ENCODE measurements at places on chromosomes 6 and 20. TPM values are rescaled to one million over a fixed set of nuclear protein-coding genes. Genes with fewer than 3 reads are reported as not detected.

PIM1 gene
- polyA plus RNA-seq = 32.2 TPM

MC3R gene
- polyA plus RNA-seq = not detected

GRCh38 chr20:10329387-10330005, 104.5 kb downstream of the MKKS start:
- no peak for DNase-seq

DNA sequence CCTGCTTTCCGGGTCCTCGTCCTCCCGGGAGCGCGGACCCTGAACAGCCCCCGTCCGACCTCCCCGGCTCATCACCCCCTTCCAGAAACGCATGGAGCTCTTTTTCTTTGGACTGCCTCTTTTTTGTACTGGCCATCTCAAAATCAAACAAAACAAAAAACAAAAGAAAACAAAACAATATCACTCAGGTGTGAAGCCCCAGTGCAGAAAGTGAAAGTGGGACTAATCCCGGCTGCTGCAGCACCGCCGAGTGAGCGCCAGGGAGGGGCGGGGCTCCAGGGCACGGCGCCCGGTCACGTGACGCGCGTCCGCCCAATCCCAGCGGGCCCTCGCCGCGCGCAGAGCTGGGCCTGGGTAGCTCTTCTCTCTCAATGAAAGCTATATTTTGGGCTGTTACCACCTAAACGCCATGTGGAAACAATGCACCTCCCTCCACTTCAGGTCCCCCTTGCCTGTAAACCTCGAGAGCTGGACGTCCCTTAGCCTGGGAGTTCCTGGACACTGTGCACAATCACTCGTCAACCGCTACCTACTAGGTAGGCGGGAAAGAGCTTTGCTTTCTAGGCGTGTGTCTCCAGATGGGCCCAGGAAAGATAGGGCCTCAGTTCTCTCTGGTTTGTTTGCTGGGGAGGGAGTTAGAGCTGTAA, 93.7 kb upstream of the PRDM1 start:
- DNase-seq = peak; percentile 88

DNA sequence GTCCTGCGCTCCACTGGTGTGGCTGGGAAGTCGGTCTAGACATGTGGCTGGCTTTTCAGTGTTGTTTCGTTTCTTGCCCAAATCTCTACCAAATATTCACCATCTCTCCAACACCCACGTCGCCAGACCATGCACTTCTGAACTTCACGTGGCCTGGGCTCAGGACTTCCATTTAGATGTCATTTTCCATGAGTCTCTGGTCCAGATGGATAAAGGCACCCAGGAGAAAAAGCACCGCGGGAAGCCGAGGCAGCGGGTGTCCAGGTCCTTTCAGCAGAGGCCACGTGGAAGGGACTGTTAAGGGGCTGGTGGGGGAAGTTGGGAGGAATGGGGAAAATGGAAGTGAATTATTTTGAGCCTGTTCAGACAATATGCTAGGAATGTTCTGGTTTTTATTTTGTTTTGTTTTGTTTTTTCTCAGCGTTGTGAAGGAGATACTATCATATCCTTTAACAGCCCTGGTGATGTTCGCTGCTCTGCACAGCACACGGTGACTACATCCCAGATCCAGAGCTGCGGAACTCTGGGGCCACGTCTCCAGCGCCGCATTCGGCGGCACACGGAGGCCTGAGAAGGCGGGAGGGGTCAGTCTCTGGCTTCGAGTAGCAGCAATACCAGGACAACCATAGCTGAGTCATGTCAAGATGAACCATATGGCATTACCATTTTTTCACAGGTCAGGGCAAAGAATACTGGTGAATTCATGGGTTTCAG, 230.3 kb downstream of the THBS2 start:
- no peak for DNase-seq

GRCh38 chr6:103405321-103405720, 1454.4 kb downstream of the HACE1 start:
- DNase-seq = no peak

DNA sequence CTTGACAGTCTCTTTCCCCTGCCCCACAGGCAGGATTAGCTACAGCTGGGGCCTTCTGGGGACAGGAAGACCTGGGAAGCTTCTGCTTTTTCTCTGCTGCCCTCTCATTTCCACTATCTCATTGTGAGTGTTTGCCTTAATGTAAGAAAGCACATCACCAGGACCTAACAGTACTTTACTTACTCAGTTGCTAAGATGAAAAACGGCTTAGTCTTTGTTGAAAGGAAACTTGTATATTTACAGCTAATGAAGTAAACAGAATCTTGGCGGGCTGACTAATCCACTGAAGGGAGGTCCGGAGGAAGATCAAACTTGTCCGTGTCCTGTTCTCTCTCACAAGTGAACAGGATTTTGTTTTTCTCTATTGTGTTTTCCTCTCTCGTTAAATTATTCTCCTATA, 128.6 kb downstream of the SOD2 start:
- no peak for DNase-seq

DNA sequence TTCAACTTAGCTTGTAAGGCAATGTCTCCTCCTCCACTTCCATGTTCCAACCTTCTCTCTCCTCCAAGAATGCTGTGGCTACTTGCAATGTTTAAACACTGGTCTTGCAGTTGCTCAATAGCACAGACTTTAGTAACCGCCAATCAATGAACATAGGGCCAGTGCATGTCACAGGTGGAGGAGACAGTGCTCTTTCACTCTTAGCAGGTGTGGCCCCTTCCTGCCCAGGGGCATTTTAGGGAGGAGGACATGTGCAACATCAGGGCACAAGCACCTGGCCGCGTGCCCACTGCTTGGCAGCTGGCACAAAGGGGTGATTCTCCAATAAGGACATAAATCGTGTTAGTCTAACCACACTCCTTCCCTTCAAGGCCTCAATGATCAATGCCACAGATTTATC, 41.3 kb downstream of the ADGRF1 start:
- DNase-seq = no peak

CLIC5 gene
- polyA plus RNA-seq = 14.1 TPM

KHDC1 gene
- 4.4 TPM for polyA plus RNA-seq

DNA sequence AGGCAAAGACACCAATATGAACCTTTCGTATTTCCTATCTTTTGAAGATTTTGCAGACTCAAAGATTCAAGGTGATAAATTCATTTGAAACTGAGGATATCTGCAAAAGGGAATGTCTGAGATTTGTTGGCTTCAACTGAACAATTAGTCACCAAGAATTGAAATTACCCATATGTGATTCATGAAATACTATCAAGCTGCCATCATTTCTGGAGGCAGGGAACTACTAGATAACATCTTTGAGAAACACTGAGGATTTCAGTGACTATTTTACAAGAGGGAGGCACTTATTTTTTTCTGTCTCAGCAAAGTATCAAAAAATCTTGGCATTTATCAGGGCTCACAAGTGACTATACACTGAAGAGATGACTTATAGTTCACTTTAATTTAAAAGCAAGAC, 39.8 kb upstream of the MMS22L start:
- DNase-seq = no peak

HLA-DPB1 gene
- 12.5 TPM for polyA plus RNA-seq

PRDM13 gene
- not detected for polyA plus RNA-seq

DNA sequence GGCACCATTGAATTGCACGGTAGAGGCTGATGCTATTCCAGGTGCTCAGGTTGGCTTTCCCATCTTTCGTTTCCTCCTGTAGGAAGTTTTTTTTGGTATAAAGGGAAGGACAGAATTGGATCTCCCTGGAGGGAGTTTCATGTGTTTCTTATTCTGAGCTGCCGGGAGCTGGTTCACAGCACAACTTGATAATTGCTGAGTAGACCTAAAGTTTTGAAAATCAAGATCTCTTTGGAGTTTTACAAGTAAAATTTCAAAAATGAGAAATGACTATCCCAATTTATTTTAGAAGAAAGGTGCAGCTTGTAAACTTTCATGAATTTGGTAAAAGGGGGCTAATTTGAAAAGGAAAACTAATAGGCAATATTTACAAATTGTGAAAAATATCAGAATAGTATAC, 125.2 kb upstream of the ESR1 start:
- no peak for DNase-seq

TSHZ2 gene
- 8.7 TPM for polyA plus RNA-seq

TNFRSF6B gene
- 1.3 TPM for polyA plus RNA-seq

GRCh38 chr6:136063096-136063495, 187.0 kb downstream of the MTFR2 start:
- DNase-seq = no peak

- no peak for DNase-seq
Observed at GRCh38 chr6:128327890-128328289, 192.5 kb downstream of the PTPRK start.

- peak; percentile 27 for DNase-seq
Observed at GRCh38 chr6:15672291-15672690, 9.5 kb upstream of the DTNBP1 start.

TUBB2B gene
- 63.5 TPM for polyA plus RNA-seq

SLC22A16 gene
- polyA plus RNA-seq = 0.12 TPM

- DNase-seq = peak; percentile 58
Observed at GRCh38 chr6:24927985-24928745, 7.6 kb downstream of the RIPOR2 start.

DNA sequence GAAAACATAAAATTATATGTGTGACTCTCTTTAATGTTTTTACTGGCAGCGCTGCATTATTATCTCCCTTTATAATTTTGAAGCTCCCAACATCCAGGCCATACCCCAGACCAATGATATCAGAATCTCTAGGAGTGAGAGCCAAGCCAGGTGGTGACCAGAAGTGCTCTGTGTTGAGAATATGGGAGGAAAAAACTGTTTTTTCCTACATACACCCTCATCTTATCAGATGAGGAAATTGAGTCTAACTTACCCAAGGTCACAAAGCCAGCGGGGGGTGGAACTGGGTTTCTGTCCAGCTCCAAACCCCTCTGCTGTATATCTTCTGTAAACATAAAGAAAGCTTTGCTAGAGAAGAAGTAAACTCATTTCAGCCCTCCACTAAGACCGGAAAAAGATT, 42.5 kb downstream of the LY86 start:
- DNase-seq = no peak

- DNase-seq = no peak
Observed at GRCh38 chr20:5781798-5782750, 31.9 kb downstream of the SHLD1 start.

DNA sequence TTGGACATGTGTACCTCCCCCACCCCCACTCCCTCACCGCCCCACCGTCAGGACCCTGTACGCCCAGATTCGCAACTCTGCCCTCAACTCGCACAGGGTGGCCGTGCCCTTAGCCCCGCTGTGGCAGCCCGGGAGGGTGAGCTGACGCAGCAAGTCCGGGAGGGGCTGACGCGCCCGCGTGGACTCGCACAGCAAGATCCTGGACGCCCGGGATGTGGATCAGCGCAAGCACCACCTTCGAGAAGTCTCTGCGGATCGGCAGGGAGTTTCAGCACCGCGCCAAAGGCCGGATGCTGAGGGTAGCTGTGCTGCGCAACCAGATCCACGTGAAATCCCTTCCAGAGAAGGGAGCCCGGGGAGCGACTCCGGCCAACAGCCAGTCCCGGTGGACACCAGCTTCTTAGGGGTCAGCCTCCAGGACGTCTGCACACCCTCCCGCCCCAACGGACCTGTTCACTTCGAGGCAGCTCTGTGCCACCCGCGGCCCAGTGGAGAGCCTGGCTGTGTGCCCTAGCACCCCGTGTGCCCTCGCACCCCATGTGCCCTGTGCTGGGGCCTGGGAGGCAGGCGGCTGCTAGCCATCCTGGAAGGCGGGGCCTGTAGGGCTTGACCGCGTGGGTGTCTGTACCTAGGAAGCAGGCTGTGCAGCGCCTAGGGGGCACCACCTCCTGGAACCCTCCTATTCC, 6.7 kb upstream of the GJA10 start:
- DNase-seq = no peak

DNA sequence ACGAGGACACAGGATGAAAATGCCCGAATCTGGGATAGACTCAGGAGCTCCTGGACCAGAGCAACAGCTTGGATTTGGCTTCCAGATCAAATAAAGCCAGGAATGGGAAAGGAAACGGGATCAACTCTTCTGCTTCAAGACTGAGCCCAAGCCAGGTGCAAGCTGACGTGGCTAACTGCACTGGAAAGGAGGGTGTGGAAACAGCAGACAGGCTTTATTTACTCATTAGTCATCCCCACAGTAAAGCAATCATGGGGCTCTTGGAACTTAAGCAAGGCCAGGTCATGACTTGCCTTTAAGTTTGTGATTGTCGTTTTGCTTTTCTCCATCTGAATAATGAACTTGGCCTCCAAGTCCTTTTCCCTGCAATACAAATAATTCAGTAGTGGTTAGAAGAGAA, 45.2 kb downstream of the KIF16B start:
- DNase-seq = peak; percentile 81

DNA sequence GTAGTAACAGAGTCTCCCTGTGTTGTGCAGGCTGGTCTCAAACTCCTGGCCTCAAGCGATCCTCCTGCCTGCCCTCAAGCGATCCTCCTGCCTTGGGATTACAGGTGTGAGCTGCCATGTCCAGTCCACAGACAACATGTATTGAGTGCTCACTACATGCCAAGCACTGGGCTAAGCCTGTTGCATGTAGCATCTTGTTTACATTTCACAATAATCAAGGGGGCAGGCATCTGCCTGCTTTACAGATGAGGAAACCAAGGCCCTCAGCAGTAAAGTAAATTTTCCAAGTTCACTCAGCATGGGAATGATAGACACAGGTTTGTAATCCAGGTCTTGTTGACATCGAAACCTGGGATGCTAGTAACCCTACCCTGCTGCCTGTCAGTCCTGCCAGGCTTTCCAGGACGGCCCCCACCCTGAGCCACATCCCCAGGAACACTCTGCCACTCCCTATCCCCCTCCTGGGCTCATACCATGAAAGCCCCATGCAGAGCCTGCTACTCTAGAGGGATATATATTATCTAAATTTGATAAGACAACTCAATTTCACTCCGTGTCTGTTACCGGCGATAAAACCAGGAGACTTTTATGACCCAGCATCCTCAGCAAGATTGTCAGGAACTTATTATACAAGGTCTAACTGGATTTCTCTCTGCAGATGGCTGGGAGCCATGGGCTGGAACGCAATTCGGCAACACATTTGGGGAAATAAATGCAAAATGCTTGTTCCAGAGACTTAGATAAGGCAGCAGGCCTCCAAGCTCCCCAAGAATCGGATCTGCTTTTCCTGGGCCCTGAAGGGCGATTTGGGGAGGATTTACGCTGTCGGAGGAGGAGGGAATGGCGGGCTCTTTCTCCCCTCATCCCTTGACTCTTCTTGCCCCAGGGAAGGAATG, 30.4 kb downstream of the CD40 start:
- no peak for DNase-seq

DNAAF9 gene
- polyA plus RNA-seq = 16.5 TPM

DNA sequence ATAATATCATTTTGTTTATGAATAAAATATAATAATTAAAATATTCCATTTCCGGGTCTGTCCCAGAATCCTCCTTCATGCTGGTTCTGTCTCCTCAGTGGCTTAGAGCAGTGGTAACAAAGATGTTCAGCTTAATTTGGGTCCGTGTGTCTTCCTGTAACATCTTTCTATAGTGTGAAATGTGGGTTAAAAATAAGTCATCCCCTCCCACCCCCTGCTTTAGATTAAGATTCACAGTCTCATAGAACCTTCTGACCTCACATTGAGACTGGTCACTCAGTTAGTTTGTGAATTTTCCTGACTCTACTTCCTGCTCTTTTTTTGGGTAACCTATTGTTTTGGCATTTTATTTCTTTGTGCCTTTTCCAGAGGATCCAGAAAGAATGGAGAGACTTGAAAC, 55.2 kb downstream of the SLX4IP start:
- no peak for DNase-seq

RSPH9 gene
- 0.90 TPM for polyA plus RNA-seq

LMBRD1 gene
- 30.9 TPM for polyA plus RNA-seq

- peak; percentile 37 for DNase-seq
Observed at GRCh38 chr20:3757268-3757667, 10.3 kb downstream of the ADISSP start.

TPD52L1 gene
- polyA plus RNA-seq = 52.1 TPM
